Activated gamma-delta T cell treated with Interleukin-2 at 50 U/mL for 16 hours (primary cell): ENCODE measurements at places on chromosomes 5 and 9.

DNA sequence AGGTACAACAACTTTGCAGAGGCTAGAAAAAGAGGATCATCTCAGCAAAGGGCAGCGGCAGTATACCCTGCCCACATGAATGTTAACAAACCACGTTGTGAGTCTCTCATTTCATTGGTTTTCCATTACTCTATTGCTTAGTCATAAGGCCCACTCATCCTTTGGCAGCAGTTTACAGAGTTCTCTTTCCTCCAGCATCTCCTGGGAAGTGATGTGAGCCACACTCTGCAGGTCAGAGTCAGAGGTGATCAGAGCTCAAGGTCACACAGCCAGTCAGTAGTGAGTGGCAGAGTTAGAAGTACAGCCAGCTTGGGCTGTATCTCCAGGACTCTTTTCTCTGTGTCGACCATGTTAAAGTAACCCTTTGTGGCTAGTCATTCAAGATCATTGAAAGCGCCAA, 599.6 kb upstream of the GRAMD2B start:
- no peak for DNase-seq

DNA sequence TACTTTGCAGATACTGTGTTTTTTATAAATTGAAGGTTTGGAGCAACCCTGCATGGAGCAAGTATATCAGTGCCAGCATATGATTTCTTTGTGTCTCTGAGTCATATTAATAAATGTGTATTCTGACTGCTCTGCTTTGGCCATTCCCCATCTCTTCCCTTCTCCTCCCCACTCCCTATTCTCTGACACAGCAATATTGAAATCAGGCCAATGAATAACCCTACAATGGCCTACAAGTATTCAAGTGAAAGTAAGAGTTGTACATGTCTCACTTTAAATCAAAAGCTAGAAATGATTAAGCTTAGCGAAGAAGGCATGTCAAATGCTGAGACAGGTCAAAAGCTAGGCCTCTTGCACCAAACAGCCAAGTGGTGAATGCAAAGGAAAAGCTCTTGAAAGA, 82.2 kb upstream of the TLX3 start:
- no peak for DNase-seq

- no peak for DNase-seq
Observed at GRCh38 chr9:94740145-94740840, 13.8 kb downstream of the AOPEP start.

DNA sequence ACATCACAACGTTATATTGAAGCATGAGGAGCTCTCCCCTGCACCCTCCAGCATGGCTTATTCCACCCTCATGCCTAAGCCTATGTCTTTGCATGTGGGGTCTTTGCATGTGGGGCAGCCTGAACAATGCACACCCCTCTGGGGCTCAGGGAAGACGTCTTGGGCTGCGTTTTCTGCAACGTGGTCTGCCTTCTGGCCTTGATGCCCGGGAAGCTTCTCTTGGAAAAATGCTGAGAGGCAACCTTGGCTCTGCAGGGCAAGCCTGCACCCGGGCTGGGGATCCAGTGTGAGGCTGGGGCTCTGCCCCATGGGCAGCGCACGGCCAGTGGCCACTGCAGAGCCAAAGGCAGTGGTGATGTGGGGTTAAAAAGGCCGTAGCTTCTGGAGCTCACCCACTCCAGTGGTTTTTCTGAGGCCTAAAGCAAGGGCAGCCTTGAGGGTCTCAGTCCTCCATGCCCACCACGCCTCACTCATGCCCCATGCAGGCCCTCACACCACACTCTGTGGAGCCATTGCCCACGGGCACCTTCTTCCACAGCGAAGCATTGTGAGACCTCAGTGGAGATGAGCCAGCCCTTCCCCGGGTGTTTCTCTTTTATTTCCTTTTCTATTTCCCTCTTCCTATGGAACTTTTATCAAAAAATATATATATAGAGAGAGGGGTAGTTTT, 112.2 kb downstream of the MRPL36 start:
- DNase-seq = no peak

- no peak for DNase-seq
Observed at GRCh38 chr5:147387109-147387508, 122.8 kb downstream of the DPYSL3 start.

- peak; percentile 53 for DNase-seq
Observed at GRCh38 chr9:133103183-133103986, 17.7 kb downstream of the RALGDS start.

- no peak for DNase-seq
Observed at GRCh38 chr5:145829708-145830361, 5.3 kb downstream of the PRELID2 start.

GRCh38 chr9:93119953-93120845, 13.9 kb downstream of the NINJ1 start:
- DNase-seq = no peak

- DNase-seq = no peak
Observed at GRCh38 chr5:79856456-79857055, 134.5 kb downstream of the MTX3 start.

DNA sequence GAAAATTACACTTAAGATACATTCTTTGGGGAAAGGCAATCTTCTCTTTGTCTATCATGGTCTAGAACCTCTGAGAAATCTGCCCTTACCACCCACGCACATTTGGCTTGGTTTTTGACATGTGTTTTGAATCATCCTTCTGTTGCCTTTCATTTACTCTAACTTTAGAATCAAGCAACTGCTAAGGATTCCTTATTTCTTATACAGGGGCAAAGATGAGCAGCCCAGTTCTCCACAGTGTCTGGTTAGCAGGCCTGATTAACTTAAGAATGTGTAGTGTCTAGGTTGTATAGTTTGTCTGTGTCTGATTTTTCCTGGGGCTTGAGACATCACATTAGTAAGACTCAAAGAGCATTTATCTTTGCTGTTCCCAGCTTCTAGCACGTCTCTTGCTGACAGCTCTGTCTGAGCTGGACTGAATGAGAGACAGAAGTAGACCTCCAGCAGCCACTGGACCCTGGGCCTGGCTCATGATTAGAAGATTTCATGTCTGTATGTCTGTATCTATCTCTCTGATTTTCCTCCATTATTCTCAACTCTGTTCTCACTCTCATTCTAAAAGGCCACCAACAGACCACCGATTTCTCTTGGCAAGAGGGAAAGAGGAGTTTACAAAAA, 31.8 kb upstream of the PCA3 start:
- no peak for DNase-seq
